ENCODE measurements at places on chromosomes 4 and X. TPM values are rescaled to one million over a fixed set of nuclear protein-coding genes. Genes with fewer than 3 reads are reported as not detected.

- no peak for DNase-seq
Observed at GRCh38 chr4:56460085-56460484, 7.3 kb upstream of the SRP72 start.

DNA sequence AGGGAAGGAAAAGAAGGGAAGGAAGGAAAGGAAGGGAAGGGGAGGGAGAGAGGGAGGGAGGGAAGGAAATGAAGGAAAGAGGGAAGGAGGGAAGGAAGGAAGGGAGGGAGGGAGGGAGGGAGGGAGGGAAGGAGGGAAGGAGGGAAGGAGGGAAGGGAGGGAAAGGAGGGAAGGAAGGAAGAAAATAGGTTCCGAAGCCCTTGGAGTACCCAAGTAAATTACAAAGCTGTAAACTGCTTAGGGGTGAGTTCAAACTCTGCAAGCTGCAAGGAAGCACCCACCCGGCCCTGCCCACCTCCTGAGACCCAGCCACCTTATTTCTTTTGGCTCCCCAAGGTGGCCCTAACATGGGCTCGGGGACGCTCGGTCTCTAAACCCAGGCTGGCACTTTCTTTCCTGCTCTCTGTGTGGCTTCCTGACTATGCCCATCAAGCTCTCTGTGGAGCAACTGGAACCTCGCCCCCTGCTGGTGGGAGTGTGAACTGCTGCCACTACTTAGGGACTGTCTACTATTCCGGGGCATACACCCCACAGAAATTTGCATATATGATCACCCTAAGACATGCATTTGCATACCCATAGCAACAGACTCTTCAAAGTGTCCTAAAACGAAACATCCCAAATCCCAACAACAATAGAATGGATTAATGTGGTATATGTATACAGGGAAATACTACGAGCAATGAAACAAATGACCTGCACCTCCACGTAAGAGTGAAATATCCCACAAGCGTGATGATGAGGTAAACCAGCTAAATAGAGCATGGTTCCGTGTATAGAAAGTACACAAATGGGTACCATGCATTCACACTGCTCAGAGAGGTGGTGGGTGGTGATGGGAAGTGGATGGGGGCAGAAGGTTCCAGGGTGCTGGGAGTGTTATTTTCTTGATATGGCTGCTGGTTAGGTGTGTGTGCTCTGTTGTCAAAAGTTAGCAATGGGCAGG is 151.7 kb upstream of the TBL1X start:
- DNase-seq: peak; percentile 13

GRCh38 chrX:137565921-137566745 is at the start of gene ZIC3:
Gene ZIC3 (plus strand): TSS chrX:137566127. CDS start chrX:137566692, 565 bp downstream.
- DNase-seq: peak; percentile 74

GRCh38 chrX:20140420-20140819 is 1.2 kb downstream of the EIF1AX start:
- DNase-seq: no peak

Gene DDIT4L
- polyA plus RNA-seq: 0.64 TPM

- no peak for DNase-seq
Observed at GRCh38 chr4:58849026-58849425, 1738.8 kb upstream of the IGFBP7 start.

GRCh38 chrX:33188881-33189280 is 22.5 kb downstream of the DMD start:
- no peak for DNase-seq

Gene BGN
- polyA plus RNA-seq: 27.5 TPM

- no peak for DNase-seq
Observed at GRCh38 chrX:72367516-72367915, 61.8 kb upstream of the CITED1 start.

Gene FAM184B
- polyA plus RNA-seq: not detected

DNA sequence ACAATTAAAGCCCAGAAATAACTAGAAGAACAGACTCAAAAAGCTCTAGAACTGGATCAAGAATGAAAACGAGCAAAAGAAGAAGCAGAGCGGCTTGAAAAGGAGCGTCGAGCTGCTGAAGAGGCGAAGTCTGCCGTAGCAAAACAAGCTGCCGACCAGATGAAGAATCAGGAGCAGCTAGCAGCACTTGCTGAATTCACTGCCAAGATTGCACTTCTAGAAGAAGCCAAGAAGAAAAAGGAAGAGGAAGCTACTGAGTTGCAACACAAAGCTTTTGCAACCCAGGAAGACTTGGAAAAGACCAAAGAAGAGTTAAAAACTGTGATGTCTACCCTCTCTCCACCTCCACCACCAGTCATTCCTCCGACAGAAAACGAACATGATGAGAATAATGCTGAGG is 56.1 kb upstream of the PPP4R3C start:
- no peak for DNase-seq

GRCh38 chrX:150635952-150636351 is 57.2 kb upstream of the MTMR1 start:
- no peak for DNase-seq

Gene GSTCD
- 2.8 TPM for polyA plus RNA-seq

- DNase-seq: no peak
Observed at GRCh38 chrX:147945286-147945685, 33.6 kb downstream of the FMR1 start.

GRCh38 chrX:40108162-40108958 is 10.6 kb upstream of the BCOR start:
- peak; percentile 82 for DNase-seq

GRCh38 chr4:90598741-90599140 is 471.5 kb downstream of the CCSER1 start:
- no peak for DNase-seq

Gene MAGEB6
- polyA plus RNA-seq: not detected

Gene USP17L27
- polyA plus RNA-seq: not detected

DNA sequence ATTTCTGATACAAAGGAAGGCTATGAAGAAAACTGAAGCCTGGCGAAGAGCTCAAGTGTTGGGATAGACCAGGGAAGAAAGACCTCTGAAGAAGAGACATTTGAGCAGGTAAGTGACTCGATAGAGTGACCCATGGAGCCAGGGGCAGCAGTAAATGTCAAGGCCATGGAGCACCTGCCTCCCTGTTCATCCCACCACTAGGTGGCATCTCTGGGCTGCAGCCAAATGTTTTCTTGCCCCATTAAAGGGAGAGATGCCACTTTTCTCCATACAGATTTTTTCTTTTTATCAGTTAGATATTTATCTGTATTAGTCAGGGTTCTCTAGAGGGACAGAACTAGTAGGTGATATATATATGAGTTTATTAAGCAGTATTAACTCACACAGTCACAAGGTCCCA is 4.9 kb upstream of the ZNF81 start:
- DNase-seq: peak; percentile 47

Gene TDO2
- 91.4 TPM for polyA plus RNA-seq

Gene DCHS2
- 0.01 TPM for polyA plus RNA-seq

DNA sequence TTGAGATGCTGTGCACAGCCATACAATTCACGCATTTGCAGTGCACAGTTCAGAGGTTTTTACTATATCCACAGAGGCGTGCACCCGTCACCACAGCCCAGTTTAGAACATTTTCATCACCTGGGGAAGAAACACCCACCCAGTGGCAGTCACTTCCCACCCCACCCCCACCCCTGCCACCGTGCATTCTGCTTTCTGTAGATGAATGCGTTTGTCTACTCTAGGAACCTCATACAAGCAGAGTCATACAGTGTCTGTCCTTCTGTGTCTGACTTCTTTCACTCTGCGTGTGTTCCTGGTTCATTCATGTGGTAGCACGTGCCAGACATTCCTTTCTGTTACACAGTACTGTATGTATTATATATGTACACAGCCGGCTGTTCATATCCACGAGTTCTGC is 122.8 kb downstream of the TBL1X start:
- DNase-seq: no peak

- DNase-seq: peak; percentile 49
Observed at GRCh38 chrX:150683536-150684146, 9.6 kb upstream of the MTMR1 start.

DNA sequence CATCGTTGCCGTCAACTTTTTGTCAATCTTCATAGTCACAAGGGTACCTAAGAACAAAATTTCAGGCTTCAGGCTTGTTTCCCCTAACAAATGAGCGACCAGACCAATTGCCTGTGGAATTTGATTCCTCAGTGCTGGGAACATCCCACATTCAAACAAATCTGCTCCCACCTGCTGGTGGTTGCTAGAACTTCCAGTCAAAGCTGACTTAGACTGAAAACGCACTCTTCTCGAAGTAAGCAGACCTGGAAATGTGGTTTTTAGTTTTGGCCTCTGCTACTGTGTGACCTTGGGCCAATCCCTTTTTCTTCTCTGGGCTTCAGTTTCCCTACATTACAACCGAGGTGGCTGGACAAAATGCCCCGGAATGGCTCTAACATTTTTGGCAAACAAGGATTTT is 1.8 kb upstream of the GABRQ start:
- DNase-seq: peak; percentile 58

Gene CAMK2D
- 36.8 TPM for polyA plus RNA-seq

GRCh38 chr4:10008609-10009005 is 12.7 kb downstream of the SLC2A9 start:
- no peak for DNase-seq

DNA sequence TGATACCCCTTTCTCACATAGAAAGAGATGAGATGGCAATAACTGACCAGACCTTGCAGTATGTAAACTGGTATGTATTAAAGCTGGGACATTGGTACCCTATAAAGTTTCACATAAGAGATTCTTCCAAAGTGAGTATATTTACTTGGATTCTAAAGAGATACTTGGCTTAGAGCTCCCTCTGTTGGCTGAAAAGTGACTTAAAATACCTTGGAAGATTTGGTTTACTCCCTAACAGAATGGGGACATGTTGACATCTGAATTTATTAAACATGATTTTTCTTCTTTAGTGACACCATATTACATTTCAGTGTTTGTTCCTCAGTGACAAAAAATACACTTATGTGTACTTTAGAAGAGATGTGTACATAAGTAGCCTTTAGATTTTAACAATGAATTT is 47.9 kb upstream of the RGN start:
- peak; percentile 71 for DNase-seq

GRCh38 chrX:38616904-38617303 is 55.6 kb downstream of the TSPAN7 start:
- no peak for DNase-seq

GRCh38 chr4:98659106-98659592 is 738 bp upstream of the TSPAN5 start:
- DNase-seq: peak; percentile 29
